ENCODE measurements at places on chromosomes 5 and 9.

GRCh38 chr9:124323904-124324303 is 66.2 kb downstream of the NEK6 start:
- DNase-seq: no peak

- DNase-seq: no peak
These were observed 466.2 kb upstream of the PAPPA start for GRCh38 chr9:115687356-115687755.

DNA sequence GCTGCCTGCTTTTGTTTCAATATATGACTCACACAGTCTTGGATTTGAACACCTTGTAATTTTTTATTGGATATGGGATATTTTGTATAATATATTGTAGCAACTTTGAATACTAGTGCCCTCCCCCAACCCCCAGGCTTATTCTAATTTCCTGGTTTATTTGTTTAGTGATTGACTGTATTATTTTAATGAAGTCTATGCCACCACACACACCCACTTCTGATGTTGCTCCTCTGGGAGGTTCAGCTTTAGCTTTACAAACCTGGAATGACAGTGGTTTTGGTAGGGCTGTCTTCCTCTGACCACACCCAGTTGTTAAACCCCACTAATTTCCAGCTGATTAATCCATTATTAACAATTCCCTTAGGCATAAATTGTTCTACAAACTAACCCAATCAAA is 206.1 kb upstream of the NFIL3 start:
- DNase-seq: no peak

DNA sequence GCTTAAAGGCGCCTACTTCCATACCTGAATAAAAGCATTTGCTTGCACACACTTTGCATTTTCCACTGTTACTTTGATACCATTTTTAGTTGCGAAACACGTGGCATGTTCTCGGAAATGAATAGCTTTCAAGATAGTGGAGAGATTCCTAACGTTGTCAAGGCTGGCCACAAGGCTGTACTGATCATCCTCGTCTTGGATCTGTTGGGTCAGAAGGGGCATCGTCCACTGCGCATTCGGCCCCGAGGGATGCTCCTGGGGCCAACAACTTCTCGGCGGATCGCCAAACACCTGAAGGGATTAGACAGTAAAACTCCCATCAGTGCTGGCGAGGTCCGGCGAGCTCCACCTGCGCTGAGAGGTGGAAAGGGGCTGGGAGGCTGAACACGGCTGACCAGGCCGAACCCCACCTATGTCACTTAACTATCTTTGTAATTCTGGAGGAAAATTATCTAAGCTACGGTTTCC is 599 bp downstream of the RAD1 start:
- peak; percentile 32 for DNase-seq

DNA sequence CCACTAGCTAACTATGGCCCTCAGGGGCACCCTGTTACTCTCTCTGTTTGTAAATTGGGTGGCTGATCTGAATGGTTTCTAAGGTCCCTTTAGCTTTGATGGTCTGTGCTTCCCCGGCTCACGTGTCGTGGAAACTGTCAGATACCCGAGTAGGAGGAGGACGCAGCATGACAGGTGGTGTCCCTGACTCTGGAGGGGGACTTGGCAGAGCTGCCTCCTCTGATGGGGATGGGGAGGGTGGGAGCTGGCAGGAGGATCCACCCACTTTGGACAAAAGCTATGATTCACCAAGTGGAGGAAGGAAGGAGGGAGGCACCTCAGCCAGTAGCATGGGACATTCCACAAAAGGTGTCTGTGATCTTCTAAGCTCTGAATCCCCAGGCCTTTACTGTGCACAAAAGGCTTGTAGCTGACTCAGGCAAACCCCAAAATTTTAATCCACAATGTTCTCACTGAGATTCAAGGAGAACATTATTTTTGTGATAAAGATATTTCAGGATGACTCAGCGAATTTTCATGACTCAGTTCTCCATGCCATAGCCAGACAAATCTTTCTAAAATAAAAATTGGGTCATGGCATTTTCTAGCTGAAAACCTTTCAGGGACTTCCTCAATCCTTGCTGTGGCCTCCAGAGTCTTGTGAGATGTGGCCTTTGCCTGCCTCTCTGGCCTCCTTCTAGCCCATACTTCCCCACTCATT is 131.0 kb upstream of the BRINP1 start:
- no peak for DNase-seq

DNA sequence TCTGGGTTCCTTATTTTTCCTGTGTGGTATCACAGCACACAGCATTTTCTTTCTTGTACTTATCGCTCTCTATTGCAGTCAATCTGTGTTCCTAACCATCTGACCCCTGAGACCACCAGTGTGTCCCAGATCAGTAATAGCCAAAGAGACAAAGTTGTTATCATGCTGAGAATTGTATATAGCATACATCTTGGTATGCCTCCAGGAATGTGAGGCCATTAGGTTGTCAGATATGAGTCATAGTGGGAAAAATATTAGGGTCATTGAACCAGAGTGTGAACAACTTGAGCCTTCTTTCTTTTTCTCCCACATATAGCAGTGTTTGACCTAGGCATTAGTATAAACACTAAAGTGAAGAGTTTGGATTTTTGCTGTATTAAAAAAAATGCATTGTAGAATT is 106.3 kb downstream of the NDUFAF2 start:
- DNase-seq: peak; percentile 51

DNA sequence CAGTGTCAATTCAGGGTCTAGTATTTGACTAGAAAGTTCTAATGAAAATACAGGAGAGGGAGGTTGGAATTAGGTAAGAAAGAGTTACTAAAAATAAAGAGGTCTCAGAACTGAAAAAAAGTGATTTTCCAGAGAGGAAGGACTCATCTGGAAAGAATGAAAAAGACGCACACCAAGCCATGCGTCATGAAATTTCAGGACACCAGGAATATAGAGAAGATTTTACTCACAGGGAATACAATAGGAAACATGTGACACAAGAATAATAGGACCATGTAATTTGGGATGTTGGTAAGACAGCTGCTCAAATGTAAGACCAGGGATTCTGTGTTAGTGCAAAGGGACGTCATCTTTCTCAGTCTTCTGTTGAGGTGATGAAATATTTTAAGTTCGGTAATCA is 224.7 kb downstream of the GDNF start:
- peak; percentile 94 for DNase-seq

DNA sequence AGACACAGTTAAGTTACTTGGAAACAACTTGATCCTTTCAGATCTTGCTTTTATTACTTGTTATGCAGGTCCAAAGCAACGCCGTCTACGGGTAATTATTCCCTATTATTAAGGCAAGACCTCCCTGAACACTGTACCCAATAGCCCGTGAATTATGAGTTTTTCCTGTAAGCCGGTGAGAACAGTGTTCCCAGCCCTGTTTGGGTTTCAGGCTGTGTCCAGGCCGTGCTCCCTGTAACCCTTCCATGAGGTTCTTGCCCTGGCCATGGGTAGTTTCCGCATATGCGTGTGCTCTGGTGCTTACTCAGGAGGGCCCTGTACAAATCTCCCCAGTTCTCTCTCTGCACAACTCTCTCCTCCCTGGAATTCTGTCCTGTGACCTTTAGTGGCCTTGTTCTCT is 65.6 kb upstream of the CNOT6 start:
- no peak for DNase-seq

DNA sequence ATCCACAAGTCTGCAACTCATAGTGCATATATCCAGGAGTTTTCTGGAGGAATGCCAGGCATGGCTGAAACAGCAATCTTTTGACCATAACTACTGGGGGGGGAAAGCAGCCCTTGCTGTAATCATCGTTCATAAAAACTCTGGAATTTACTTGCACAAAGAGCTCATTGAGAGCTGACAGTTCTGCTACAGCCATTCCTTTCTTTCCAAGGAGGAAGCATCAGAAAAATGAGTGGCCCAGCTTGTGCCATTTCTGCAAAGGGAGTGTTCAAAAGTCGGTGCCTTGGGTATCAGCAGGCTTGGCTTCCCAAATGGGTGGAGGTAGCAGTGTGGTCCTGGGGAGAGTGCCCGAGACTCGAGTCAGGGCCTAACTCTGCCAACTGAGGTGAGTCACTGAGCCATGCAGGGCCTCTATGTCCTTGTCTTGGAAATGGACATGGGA is 101.5 kb downstream of the GCNT1 start:
- DNase-seq: peak; percentile 79

- no peak for DNase-seq
These were observed 14.5 kb upstream of the LPCAT1 start for GRCh38 chr5:1538276-1538675.

DNA sequence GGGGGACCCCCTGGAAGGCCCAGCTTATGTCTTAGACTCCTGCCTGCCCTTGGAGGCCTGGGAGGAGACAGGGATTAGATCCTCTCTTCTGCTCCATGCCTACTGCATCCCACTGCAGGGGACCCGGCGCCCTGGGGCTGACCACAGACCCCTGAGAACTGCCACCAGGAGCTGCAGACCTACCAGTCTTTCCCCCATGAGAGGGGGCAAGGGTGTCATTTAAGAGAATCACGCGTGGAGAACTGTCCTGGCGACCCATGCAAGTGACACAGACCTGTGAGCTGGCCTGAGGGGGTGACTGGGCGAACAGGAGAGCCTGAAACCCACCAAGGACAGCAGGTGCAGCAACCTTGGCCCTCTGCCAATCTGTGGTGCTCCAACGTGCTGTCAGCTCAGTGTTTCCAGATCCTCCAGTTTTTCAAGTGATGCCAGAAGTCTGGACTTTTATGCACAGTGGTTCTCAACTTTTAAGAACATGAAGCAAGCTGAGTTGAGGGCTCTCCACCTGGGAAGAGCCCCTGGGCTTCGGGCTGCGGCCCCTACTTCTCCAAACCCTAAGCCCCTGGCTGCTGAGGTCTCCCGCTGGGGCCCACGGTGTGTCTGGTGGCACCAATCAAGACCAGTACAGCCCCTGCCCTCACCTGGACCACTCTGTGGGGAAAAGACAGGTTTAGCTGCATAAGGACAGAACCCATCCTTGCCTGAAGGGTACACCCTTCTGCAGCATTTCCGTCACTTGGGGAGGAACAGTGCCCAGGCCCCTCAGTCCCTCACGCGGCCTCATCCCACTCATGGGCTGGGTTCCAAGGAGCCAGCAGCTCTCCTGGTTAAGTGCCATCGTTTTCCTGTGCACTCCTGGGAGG is 18.2 kb downstream of the GFPT2 start:
- no peak for DNase-seq

DNA sequence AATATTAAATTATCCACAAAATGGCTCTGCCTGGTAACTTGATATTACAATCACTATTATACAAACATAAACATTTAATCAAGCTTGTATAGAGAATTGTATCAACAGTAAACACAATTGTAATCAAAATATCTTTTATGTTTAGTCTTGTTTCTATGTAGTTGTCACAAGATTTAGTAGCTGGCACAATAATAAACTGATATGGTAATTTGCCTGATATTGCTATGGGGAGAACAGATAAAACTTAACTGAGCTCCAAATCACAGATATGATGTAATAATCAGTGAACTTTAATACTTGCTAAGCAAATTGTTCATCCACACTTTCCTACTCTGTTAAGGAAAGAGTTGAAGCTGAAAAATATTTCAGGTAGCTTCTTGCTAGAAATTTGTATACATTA is 189.8 kb downstream of the MPDZ start:
- DNase-seq: no peak

GRCh38 chr5:130222573-130222972 is 318.3 kb downstream of the CHSY3 start:
- DNase-seq: peak; percentile 53

DNA sequence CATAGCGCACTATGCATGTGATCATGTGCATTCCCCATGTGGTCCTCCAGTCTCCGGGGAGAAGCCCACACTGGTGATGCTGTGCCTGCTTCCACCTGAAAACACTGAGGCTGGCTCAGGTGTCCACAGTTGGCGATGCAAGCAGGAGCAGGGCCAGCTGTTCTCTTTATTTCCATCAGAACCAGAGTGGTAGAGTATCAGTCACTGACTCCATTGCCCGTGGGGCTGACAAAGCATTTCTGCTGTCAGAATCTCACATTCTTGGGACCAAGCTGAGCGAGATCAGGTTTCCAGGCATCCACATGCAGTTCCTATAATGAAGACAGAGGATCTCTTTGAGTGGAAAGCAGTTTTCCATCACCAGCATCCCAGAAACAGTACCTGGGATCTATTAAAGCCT is 52.5 kb downstream of the GADD45G start:
- no peak for DNase-seq

Data from fibroblast of pulmonary artery (primary cell).